Ovary (tissue), 10 donors: ENCODE measurements at places on chromosomes 7 and 10. TPM values are rescaled to one million over a fixed set of nuclear protein-coding genes. Genes with fewer than 3 reads are reported as not detected.

Gene ELMO1
- polyA plus RNA-seq: 8.9 TPM

Gene AKR1C4
- polyA plus RNA-seq: not detected

Gene LIPM
- not detected for polyA plus RNA-seq

Gene C10orf62
- polyA plus RNA-seq: not detected

Gene C7orf57
- not detected for polyA plus RNA-seq

Gene SLC26A4
- 0.33 TPM for polyA plus RNA-seq

Gene FUOM
- polyA plus RNA-seq: 1.2 TPM

Gene CH25H
- polyA plus RNA-seq: 1.9 TPM

Gene ZPBP
- polyA plus RNA-seq: 0.30 TPM
